ENCODE measurements at places on chromosomes 2 and 18.

- DNase-seq: no peak
Observed at GRCh38 chr18:25349926-25350487, 2.0 kb downstream of the ZNF521 start.

DNA sequence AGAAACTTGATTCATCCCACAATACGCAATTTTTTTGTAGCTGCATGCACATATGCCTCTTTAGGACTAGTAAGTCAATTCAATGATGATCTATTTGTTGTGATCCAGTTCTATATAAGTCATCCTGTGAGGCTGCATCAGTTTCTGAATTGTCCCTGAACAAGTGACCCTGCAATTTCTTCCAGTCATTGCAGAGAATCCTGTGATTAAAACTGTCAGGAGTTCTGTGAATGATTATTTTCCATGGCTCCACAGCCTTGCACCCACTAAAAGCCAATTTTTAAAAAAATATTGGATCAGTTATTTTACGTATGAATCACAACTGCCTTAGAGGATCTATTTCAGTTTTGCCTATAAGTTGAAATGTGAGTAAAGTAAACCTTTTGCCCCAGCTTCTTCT lies 1585.0 kb upstream of the ACVR2A start:
- DNase-seq: no peak

DNA sequence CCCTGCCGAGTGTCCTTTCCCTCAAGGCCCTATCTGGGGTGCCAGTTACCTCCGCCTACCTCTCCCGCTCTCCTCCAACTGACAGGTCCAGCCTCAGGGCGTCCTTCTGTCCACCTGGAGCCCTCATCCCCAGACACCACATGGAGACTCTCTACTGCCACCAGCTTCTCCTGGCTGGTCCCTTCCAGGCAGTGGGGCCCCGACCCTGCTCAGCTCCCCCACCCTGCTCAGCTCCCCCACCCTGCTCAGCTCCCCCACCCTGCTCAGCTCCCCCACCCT lies 74.0 kb upstream of the ODC1 start:
- no peak for DNase-seq

DNA sequence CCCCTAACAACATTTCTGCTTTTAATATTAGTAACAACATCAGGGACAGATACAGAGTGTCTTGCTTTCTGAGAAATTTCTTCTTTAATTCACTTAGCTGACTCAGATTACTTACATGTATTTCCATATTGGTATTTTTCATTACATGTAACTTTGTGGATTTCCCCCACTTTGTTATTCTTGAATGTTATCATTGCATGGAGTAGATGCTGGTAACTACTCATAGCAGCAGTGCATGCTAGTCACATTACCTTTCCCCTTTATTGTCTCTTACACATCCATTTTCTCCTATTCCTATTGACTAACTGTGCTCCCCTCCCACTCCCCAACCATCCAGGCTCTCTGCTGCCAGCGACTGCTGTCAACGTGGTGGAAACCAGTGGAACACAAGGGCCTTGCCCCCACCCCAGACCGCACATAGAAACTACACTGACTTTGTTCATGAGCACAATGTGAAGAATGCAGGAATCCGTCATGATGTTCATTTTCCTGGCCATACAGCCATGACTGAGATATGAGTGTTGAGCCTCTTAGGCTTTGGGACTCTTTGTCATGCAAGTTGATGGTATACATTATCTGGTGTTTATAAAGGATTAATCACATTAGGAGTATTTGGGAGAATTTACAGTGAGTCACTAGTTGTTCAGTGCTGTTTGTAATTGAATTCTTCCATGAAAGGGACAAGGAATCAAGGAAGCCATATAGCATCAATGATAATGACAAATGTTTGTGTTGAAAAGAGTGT lies 91.0 kb downstream of the EPB41L5 start:
- DNase-seq: no peak

- DNase-seq: no peak
Observed at GRCh38 chr2:27885661-27886060, 4.5 kb downstream of the RBKS start.

- no peak for DNase-seq
Observed at GRCh38 chr2:167265004-167265403, 376.7 kb downstream of the XIRP2 start.

GRCh38 chr2:51299370-51299769 lies 267.4 kb upstream of the NRXN1 start:
- no peak for DNase-seq
